ENCODE measurements at places on chromosomes 2 and 18. TPM values are rescaled to one million over a fixed set of nuclear protein-coding genes. Genes with fewer than 3 reads are reported as not detected.

Gene LIPG
- total RNA-seq: 44.0 TPM

Gene RBKS
- 2.3 TPM for total RNA-seq

Gene FAM237A
- not detected for total RNA-seq

Gene TRIM43B
- not detected for total RNA-seq

Gene COBLL1
- total RNA-seq: 56.9 TPM

Gene FRZB
- total RNA-seq: 0.21 TPM

Gene CD8A
- 0.20 TPM for total RNA-seq

Gene ZNF532
- total RNA-seq: 124 TPM
